ENCODE measurements at places on chromosomes 7 and 10.

DNA sequence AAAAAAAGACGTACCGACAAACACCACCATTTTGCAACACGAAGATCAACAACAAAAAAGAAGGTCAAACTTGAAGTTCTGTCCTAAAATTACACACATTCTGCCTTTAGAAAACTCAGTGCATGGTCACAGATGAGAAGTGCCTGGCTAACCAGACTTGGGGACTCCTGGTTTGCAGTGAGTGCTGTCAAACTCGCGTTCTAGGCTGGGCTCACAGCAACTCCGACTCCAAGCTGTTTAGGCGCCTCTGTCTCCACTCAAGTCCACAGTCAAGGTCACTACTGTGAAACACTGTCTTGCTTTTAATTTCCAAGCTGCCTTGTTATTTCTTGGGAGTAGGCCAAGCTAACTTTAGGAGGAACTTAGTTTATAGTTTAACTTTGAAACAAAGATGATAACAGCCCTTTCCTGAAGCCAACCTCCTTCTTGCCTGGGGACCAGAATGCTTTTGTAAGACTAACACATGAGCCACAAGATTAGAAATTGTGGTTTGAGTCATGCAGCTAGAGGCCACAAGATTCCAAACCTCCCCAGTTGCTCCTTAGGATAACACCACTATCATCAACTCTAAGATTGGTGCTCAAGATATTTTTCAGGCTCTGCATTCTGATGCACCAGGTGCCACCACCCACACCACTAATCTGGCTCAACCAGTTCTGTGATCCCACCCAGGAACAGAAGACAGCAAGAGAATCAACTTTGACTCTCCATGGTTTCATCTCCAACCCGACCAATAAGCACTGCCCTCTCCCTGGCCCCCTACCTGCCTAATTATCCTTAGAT is 1.1 kb upstream of the DNAAF5 start:
- no peak for DNase-seq

DNA sequence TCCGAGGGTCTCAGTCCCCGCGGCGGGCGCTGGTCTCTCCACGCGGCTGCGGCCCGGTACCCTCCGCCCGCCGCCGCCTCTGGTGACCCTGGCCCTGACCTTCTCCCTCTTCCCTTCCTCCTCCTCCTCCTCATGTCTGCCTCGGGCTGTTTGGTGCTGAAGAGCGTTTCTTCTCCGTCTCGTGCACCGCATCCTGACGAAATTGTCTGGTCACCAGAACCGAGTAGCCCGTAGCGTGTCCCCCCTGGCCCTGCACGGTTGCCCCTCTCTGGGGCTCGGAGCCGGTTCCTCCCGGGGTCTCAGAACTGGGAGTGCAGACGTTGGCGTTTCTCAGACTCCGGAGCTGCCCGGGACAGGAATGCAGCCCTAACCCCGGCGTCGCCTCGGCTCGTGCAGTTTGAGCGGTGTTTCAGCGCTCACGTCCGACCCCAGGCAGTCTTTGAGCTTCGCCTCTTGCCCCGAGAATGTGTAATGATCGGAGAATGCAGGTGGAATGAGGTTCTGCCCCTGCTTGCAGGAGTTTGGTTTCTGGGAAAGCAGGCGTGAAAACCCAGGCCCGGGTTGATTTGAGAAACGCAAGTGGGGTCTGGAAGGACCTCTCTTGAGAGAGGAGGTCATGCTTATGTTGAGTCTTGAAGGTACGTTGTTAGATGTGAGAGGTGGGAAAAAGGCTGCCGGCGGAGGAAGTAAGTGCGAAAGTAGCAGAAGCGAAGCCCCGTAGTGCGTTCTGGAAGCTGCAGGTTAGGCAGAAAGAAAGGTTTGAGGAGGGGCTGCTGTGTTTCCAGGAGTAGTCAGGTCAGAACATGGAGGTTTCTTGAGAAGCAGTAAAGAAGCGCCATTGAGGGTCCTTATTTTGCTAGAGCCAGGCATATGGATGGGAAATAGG is 743 bp downstream of the RBM17 start:
- no peak for DNase-seq

DNA sequence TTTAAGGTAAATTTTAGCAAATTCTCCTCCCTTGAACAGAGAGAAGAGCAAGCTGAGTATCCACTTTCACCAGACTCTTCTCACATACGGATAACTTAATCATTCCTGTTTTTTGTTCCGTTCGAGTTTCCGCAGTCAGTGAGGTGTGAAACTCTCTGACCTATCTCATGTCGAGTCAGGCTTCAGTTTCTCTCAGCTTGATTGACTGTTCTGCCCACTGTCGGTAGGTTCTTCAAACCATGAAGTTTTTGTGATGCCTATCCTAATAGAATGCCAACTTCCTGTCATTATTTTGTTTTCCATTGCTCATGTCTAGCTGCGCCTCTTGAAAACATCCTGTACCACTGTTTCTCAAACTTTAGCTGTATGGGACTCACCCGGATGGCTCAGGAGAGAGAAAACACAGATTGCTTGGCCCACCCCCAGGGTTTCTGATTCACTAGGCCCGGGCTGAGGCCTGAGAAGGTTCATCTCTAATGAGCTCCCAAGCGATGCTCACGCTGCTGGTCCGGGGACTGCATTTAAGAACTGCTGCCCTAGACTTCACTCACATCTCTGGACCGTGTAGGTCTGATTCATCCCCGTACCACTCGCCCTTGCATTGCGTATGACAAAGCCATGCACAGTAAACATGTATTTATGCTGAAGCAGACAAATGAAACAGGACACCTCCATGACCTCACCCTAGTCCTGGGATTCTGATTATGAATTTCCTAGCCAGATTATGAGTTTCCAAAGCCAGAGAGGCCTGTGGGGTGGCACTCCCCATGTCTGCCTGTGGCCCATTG is 208.4 kb upstream of the AGK start:
- no peak for DNase-seq

GRCh38 chr10:99431190-99431760 is 851 bp upstream of the GOT1 start:
- no peak for DNase-seq

GRCh38 chr10:52526251-52526823 is 212.3 kb downstream of the DKK1 start:
- DNase-seq: no peak

GRCh38 chr7:108598914-108599580 is 29.4 kb downstream of the DNAJB9 start:
- no peak for DNase-seq

DNA sequence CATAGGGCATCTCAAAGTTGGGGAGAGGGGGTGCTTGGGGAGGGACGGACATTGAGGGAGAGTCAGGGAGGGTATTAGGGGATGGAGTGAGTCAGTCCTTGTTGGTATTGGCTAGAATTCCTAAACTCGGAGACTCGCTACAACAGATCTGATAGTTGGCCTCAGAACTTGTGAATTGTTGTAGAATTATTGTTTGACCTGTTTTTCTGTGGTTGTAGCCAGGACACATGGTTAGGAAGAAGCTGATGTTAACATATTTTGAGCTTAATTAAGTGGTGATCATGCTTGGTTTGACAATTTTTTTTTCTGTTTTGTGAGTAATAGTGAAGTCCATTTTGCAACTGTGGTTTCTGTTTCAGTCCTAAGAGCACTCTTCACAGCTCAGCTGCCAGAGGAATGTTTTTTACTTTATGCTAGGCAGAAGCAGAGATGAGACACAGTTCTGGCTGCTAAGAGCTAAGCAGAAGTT is 1190.3 kb upstream of the C7orf33 start:
- no peak for DNase-seq

DNA sequence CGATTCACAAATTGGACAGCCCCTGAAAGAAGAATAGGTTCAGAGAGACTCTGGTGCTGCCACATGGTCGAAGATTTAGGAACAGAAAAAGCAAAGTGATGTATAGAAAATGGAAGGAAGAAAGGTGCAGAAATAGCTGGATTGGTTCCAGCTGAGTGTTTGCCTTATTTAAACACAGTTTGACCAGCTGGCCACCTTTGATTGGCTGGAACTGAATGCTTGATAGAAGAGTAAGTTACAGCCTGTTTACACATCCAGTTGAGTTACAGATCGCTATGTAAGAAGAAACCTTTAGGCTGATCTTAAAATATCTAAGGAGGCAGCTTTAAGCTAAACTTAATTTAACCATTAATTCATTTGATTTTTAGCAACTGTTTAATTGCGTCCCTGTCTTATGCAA is 40.3 kb upstream of the KAT6B start:
- DNase-seq: no peak

GRCh38 chr7:19939746-19940145 is 166.3 kb upstream of the TMEM196 start:
- DNase-seq: no peak

DNA sequence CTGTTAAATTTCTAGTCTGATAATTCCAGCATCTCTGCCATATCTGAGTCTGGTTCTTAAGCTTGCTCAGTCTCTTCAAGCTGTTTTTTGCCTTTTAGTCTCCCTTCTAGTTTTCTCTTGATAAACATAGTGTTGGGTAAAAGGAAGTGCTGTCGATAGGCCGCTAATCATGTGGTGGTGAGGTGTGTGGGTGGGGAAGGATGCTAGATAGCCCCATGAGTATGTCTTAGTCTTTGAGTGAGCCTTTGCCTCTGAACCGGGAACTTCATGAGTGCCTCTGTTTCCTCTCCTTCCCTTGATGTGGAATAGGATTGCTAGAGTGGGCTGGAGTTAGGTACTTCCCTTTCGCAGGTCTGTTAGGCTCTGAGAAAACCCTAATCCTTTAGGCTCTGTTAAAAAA is 441.8 kb downstream of the INHBA start:
- DNase-seq: no peak
